ENCODE measurements at places on chromosomes 7 and 10.

GRCh38 chr7:99141334-99141733 is 2.6 kb downstream of the SMURF1 start:
- no peak for DNase-seq

DNA sequence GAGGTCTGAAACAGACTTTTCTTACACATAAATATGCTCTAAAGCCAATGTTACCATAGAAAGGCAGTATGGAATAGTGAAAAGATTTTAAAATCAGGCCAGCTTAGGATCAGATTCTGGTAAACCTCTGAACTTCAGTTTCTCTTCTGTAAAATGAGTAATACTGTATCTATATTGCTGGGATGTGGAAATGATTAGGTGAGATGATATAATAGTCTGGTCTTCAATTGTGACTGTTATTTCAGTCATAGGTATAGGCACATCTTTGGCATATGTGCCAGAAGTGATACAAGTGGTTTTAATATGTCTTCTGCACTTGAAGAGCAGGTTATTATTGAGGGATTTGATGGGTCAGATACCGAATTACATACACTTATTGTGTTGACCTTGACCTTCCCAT is 7.2 kb downstream of the ZNF277 start:
- DNase-seq, result no peak

DNA sequence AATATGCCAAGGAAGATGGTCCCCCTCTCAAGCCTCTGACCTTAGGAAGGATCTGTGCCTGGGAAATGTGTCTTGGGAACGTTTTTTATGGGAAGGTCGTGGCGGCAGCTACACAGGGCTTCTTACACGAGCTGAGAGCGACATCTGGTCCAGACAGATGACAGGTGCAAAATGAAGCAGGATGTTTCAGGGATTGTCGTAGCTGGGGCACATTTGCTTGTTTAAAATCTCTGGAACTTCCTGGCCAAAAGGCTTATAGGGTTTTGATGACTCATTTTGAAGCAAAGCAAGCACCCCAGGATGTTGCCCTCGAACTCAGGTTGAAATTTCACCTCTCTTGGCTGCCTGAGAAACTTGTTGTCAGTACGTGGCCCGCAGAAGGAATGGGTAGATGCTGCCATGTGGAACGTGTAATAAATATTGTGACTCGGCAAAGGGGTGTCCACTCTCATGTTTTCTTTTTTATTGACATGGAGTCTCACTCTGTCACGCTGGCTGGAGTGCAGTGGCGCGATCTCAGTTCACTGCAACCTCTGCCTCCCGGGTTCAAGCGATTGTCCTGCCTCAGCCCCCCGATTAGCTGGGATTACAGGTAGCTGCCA is 117.5 kb downstream of the CAMK1D start:
- no peak for DNase-seq

DNA sequence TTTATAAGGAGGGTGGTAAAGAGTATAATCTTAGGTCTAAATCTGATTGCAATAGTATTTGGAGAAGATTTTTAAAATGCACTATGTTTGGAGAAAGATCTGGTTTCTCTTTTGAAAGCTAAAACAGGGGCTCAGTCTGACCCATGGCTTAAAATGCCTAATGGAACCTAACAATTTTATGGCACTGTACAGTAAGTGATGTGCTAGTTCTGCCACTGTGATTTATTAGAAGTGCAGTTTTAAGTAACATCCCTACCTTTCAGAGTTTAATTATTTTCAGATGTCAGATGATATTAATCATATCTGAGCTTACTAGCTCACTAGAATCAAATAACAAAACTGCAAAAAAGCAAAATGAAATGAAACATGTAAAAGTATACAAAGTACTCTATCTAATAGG is 514.7 kb upstream of the KCND2 start:
- no peak for DNase-seq

DNA sequence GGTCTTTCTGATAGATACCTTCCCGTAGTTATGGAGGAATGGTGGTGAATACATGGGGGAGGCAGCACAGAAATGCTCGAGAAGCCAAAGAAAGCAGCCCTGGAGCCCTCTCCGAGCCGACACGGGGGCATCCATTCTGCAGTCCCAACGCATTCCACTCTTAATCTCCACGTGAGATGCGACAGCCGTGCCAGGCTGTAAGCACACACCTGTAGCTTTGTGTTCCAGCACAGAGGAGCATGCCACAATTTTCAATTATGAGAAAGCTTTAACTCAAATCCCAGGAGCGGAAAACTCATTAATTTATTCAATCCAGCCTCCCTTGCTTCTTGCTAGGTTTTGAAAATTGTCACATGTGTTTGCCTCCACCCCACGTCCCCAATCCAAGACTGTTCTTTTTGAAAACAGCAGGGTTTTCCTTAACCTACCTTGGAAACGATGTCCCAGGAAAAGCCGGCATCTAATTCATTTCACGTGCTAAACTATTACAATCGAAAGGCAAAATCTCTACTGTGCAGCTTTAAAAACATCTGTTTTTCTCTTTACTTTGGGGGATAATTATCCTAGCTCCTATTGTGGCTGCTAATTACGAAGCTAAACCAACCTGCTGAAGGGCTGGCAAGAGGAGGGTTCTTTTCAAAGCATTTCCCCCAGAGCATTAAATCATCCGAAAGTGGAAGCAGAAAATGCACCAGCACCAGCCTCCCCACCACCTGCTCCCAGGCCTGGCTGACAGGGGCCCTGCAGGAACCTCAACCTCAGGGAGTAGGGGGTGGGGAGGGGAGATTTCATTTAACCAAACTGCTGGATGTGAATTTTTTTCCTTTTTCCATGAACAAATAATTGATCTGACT is 56.0 kb upstream of the CHST15 start:
- no peak for DNase-seq
